Uterus (tissue), 4 donors: ENCODE measurements at places on chromosomes 3 and 15. TPM values are rescaled to one million over a fixed set of nuclear protein-coding genes. Genes with fewer than 3 reads are reported as not detected.

- DNase-seq = no peak
These were observed 39.8 kb downstream of the CMTM7 start for GRCh38 chr3:32431481-32431880.

DNA sequence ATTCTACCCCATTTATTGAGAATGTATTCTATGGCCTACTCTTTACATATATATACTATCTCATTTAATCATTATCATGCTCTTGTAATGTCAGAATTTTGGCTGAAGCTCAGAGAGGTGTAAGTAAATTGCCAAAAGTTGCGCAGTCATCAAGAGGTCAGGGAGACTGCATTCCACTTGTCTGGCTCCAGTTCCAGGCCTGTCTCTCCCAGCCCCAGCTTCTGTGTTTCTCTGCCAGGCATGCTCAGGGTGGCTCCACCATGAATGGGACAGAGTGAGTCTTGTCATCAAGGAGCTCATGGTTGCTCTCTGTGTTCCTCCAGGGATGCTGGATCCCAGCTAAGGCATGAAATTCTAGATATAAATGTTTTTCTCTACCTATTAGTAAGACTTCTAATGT lies 635.1 kb upstream of the MDFIC2 start:
- DNase-seq = no peak

DNA sequence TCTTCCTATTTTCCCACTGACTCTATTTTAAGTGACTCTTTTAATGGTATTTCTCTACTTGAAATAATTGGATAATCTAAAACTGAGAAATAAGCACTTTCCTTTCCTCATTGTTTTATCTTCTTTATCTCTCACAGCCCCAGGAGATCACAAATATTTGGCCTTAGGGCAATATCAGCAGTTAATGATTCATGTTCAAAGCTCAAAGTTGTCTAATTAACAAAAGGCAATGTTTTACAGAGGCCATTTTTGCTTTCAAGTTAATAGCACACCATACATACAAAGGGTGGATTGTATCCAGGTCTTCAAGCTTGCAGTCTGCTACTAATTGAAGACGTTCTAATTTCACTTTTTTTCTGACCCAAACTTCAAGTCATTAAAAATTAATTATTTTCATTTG lies 120.1 kb downstream of the LRRN1 start:
- DNase-seq = no peak

- DNase-seq = no peak
These were observed 64.9 kb upstream of the KBTBD8 start for GRCh38 chr3:66933233-66933632.

DNA sequence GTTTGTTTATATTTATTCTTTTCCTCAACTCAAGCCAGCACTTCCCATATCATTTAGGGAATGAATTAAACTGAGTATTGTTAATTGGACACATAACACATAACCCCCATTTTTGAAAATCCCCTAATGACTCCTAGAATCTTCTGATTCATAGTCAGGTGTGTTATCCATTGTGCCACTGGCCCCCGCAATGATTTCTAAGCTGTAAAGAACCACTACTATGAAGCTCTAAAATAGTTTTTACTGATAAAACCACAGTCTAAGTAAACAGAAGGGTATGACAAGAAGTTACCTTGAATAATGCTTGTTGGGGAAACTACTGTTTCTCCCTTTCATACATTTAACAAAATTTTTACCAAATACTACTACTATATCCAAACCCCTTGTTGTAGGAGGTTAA lies 22.3 kb upstream of the SLC12A8 start:
- no peak for DNase-seq

GRCh38 chr15:87767516-87767915 lies 489.0 kb downstream of the NTRK3 start:
- no peak for DNase-seq

GRCh38 chr3:72042397-72043203 lies 257.7 kb upstream of the PROK2 start:
- DNase-seq = no peak

Gene SLC24A5
- 0.29 TPM for total RNA-seq

Gene GABRG3
- total RNA-seq = 3.0 TPM
